HCT116 (cell line): ENCODE measurements at places on chromosomes 6 and 20. TPM values are rescaled to one million over a fixed set of nuclear protein-coding genes. Genes with fewer than 3 reads are reported as not detected.

DNA sequence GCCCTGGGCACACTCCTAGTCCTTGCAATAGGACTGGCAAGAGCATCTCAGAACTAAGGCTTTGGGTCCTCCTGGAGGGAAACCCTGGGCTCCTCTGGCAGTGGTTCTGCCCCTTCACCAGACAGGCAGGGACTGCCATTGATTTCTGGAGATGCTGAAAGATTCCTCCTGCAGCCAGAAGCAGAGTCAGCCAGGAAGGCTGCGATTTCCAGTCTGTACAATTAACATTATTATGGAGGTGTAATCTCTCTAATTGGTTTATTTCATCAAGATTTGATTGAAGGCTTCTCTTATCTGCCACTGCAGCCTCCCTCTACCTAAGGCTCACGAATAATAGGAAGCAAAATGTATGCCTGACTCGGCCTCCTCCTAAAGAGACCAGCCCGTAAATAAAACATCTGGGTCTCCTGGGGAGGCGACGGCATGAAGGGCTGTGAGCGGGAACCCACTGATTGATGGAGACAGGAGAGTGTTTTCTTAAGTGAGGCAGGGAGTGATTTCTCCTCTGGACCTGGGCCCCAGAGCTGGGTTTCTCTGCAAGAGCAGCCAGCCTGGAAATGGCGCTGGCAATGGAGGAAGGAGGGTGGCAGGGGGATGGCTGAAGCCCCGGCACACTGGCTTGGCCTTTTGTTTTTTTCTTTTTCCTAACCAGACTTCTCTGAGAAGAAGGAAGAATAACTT, 689.6 kb downstream of the DHX35 start:
- H3K36me3 ChIP-seq, result no peaks in the 10 kb centered on the region
- no peak for DNase-seq
- no peak overlapping the region for H3K4me3 ChIP-seq
- H3K4me1 ChIP-seq, result no peaks in the 10 kb centered on the region

GRCh38 chr20:42134265-42135098, 516.3 kb upstream of the CHD6 start:
- H3K27ac ChIP-seq, result no peak overlapping the region
- H3K36me3 ChIP-seq, result no peaks in the 10 kb centered on the region
- no peak for DNase-seq
- no peak overlapping the region for H3K4me3 ChIP-seq

GRCh38 chr20:53126185-53126584, 154.0 kb downstream of the TSHZ2 start:
- no peak overlapping the region for H3K4me3 ChIP-seq
- H3K27me3 ChIP-seq, result peaks cover 12% of the 10 kb centered on the region
- no peaks in the 10 kb centered on the region for H3K36me3 ChIP-seq
- H3K27ac ChIP-seq, result no peak overlapping the region
- DNase-seq, result no peak

GRCh38 chr20:22629927-22630326, 45.6 kb upstream of the FOXA2 start:
- H3K4me3 ChIP-seq, result no peak overlapping the region
- no peak for DNase-seq
- H3K36me3 ChIP-seq, result no peaks in the 10 kb centered on the region
- H3K27ac ChIP-seq, result no peak overlapping the region
- peaks cover 13% of the 10 kb centered on the region; the same call in 1 of the 2 replicates for H3K27me3 ChIP-seq
- H3K4me1 ChIP-seq, result no peaks in the 10 kb centered on the region

- H3K27ac ChIP-seq, result no peak overlapping the region
- H3K27me3 ChIP-seq, result no peaks in the 10 kb centered on the region
- H3K4me1 ChIP-seq, result no peaks in the 10 kb centered on the region
- H3K36me3 ChIP-seq, result no peaks in the 10 kb centered on the region
- no peak overlapping the region for H3K4me3 ChIP-seq
- DNase-seq, result no peak
These were observed 113.5 kb downstream of the CDYL start for GRCh38 chr6:4889701-4890100.

DNA sequence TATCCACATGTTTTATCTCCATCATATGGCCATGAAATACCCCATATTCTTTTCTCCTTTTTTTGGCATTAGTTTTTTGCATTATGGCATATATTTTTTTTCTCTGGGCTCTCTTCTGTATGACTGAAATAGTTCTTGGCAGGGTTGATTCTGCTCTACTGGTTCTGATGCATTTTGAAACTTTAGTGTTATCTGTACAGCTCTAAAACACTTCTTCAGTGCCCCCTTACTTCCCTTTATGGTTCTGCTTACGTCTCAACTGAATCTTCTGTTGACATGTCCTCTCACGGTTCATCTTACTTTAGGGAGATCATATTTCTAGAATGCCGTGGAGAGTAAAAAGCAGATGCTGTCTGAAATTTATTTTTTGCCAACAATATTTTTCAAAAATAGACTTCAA, 23.2 kb upstream of the TXNDC5 start:
- no peaks in the 10 kb centered on the region for H3K4me1 ChIP-seq
- H3K27ac ChIP-seq, result no peak overlapping the region
- H3K27me3 ChIP-seq, result no peaks in the 10 kb centered on the region
- no peaks in the 10 kb centered on the region for H3K36me3 ChIP-seq
- no peak overlapping the region for H3K4me3 ChIP-seq

- H3K4me3 ChIP-seq, result no peak overlapping the region
- H3K36me3 ChIP-seq, result no peaks in the 10 kb centered on the region
- no peak overlapping the region for H3K27ac ChIP-seq
- no peak for DNase-seq
These were observed 200.5 kb upstream of the PCSK2 start for GRCh38 chr20:17026346-17026745.

DNA sequence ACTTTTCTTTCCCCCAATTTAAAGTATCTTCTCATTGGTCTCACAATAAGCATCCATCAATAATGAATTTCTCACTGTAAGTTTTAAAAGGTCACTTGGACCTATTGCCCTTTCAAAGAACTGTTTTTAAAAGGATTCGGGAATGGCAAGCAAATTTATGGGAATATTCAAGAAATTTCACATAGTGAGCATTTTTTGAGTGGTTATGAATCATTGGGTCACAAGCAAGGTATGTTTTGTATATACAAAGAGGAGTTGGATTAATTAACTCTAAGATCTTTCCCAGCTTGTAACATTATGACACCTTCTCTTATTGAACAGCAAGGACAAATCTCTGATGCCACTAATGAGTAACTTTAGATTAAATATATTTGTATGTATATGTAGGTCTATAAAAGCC, 165.0 kb downstream of the MOXD1 start:
- H3K27me3 ChIP-seq, result no peaks in the 10 kb centered on the region
- H3K27ac ChIP-seq, result no peak overlapping the region
- no peaks in the 10 kb centered on the region for H3K4me1 ChIP-seq
- DNase-seq, result no peak
- no peaks in the 10 kb centered on the region for H3K36me3 ChIP-seq

DNA sequence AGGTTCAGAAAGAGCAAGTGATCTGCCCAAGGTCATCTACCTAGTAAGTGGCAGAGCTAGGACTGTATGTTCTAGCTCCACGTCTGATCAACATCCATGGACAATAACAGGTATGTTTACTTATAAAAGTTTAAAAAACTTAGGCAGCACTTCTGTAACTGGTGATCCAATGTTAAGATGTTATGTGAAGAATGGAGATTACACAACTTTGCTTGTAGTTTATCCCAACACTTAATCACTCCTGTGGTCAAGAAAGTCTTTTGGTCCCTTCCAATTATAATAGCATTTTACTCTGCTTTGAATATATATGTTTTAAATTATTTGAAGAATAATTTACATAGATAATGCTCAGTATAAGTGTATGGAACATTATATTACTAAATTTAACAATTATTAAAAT, 4.8 kb downstream of the FBXO30 start:
- H3K4me1 ChIP-seq, result no peaks in the 10 kb centered on the region
- H3K4me3 ChIP-seq, result no peak overlapping the region
- no peak for DNase-seq

- peaks cover 22% of the 10 kb centered on the region for H3K4me1 ChIP-seq
- no peak overlapping the region for H3K4me3 ChIP-seq
- H3K27me3 ChIP-seq, result no peaks in the 10 kb centered on the region
- no peak overlapping the region for H3K27ac ChIP-seq
- no peaks in the 10 kb centered on the region for H3K36me3 ChIP-seq
These were observed 126.4 kb downstream of the ATXN1 start for GRCh38 chr6:16634855-16635254.

- H3K4me3 ChIP-seq, result no peak overlapping the region
- no peaks in the 10 kb centered on the region for H3K27me3 ChIP-seq
- H3K27ac ChIP-seq, result no peak overlapping the region
- peaks cover 10% of the 10 kb centered on the region; the same call in 1 of the 2 replicates for H3K4me1 ChIP-seq
- no peaks in the 10 kb centered on the region for H3K36me3 ChIP-seq
These were observed 104.6 kb downstream of the EPB41L2 start for GRCh38 chr6:130958468-130958867.

- H3K27ac ChIP-seq, result no peak overlapping the region
- DNase-seq, result no peak
- H3K27me3 ChIP-seq, result no peaks in the 10 kb centered on the region
- no peaks in the 10 kb centered on the region for H3K36me3 ChIP-seq
These were observed 107.8 kb downstream of the RNGTT start for GRCh38 chr6:88855541-88856147.

DNA sequence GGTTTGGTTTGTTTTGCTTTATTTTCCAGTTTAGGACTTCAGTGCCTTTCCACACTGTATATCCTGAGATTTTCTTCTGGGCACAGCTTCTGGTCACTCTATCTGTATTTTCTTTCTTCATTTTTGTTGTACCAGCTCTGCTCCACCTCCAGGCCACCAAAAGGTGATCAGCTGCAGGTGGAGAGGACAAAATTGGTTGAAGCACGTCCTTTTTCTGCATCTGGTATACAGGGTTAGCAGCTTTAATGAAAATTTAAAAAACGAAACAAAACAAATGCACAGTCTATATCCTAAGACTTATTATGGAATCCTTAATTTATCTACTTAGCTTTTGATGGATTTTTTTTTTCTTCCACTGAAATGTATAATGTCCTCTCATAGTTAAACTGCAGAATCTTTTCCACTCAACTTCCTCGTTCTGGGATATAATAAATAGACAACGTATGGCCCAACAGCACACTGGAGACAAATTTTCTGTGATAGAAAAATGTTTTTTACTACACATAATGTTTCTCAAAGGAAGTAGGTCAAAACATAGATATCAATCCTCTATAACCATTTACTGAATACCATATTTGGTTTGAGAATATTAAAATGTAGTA, 10.7 kb upstream of the SOBP start:
- no peak overlapping the region for H3K27ac ChIP-seq
- H3K4me1 ChIP-seq, result no peaks in the 10 kb centered on the region
- peaks cover 4% of the 10 kb centered on the region; the same call in 1 of the 2 replicates for H3K27me3 ChIP-seq
- no peaks in the 10 kb centered on the region for H3K36me3 ChIP-seq
- DNase-seq, result no peak

DNA sequence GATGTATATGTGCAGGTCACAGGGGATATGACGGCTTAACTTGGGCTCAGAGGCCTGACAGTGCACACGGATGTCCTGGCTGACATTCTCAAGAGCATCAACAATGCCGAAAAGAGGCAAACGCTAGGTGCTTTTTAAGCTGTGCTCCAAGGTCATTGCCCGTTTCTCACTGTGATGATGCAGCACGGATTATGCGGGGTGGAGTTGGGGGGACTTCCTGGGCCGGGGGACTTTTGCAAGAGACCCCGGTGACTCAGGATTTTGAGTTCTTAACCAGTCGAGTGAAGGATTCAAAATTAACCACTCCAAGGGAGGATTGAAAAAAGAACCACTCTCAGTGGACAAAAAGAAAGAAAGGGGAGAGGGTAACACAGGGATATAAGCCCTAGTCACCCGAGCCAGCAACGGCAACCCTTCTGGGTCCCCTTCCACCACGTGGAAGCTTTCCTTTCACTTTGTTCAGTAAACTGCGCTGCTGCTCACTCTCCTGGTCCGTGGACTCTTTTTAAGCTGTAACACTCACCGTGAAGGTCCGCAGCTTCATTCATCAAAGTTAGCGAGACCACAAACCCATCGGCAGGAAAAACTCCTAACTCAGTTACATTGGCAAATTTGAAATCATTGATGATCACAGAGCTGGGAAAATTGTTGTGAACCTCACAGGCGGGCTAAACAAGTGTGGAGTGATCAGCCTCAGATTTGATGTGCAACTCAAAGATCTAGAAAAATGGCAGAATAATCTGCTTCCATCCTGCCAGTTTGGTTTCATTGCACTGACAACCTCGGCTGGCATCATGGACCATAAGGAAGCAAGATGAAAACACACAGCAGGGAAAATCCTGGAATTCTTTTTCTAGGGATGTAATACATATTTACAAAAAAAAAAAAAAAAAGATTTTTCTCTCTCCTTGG, 199.3 kb downstream of the ARID1B start:
- H3K27me3 ChIP-seq, result no peaks in the 10 kb centered on the region
- H3K36me3 ChIP-seq, result no peaks in the 10 kb centered on the region
- H3K27ac ChIP-seq, result no peak overlapping the region
- H3K4me3 ChIP-seq, result no peak overlapping the region
- H3K4me1 ChIP-seq, result peaks cover 3% of the 10 kb centered on the region; the same call in 1 of the 2 replicates

GRCh38 chr6:154583546-154584188, 73.2 kb upstream of the CNKSR3 start:
- H3K4me1 ChIP-seq, result no peaks in the 10 kb centered on the region
- no peak overlapping the region for H3K27ac ChIP-seq
- H3K27me3 ChIP-seq, result no peaks in the 10 kb centered on the region
- H3K36me3 ChIP-seq, result no peaks in the 10 kb centered on the region
- no peak for DNase-seq
- H3K4me3 ChIP-seq, result no peak overlapping the region

DNA sequence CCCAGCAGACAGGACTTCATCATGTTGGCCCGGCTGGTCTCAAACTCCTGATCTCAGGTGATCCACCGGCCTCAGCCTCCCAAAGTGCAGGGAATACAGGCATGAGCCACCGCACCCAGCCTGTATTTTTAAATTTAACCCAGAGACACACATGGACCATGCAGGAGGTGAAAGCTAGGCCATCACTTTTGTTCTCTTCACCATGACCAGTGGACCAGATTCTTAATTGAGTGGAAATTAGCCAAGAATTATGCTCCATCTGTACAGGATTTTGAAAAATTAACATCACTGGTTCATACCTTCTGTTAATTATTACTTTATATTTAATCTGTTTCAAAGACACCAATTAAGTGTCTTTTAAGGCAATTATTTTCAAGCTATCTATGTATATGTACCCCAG, 493.6 kb upstream of the NOX3 start:
- no peaks in the 10 kb centered on the region for H3K36me3 ChIP-seq
- H3K27ac ChIP-seq, result no peak overlapping the region
- H3K4me1 ChIP-seq, result no peaks in the 10 kb centered on the region
- no peaks in the 10 kb centered on the region for H3K27me3 ChIP-seq
- DNase-seq, result no peak

DNA sequence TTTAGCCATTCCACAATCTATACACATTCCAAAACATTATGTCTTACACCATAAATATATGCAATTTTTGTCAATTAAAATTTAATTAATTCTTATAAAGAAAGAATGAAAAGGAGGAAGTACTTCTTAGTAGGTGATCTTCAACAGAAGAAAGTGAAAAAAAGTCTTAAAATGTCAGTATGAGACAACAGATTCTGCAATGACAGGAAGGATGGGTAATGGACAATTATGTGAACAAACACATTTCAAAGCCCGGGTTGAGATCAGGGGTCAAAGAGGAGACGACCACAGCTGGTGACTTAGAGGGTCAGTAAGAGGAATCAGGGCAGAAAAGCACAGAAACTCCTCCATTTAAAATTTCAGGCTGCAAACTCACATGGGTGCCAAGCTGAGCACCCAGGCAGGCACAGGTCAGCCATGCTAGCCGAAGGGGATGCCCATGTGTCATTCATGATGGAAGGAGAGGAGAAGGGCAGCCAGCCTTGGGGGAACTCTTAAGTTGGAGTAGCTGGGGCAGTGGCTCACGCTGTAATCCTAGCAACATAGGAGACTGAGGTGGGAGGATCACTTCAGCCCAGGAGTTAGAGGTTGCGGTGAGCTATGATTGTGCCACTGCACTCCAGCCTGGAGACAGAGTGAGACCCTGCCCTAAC, 11.0 kb downstream of the VSX1 start:
- H3K27ac ChIP-seq, result no peak overlapping the region
- peaks cover 54% of the 10 kb centered on the region for H3K27me3 ChIP-seq
- no peaks in the 10 kb centered on the region for H3K36me3 ChIP-seq

KCNS1 gene
- not detected for total RNA-seq

ADAM33 gene
- total RNA-seq, result not detected

ZSCAN23 gene
- not detected for total RNA-seq

BPI gene
- not detected for total RNA-seq
